ENCODE measurements at places on chromosomes 3 and 15.

DNA sequence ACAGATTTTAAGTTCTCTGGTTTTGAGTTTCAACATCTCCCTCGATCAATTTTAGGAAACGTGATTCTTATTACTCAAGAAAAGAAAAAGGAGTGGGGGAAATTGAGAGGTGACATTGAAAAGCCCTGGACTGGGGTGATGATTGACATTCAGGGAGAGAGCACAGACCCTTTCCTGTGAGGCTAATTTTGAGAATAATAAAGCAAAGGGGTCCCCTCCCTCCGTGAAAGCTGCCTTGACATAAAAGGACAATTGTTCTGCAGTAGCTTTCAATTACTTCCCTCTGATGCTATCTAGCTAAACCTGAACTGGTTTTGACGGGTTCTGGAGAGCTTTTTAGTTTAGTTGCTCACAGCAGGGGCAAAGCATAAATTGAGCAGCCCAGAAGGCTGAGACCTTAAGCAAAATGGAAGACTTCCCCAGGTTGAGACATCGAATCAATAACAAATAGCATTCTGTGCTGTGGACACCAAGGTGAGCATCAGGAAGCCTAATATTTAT is 14.4 kb upstream of the CMTM8 start:
- no peak for DNase-seq

GRCh38 chr3:122298239-122298638 is 26.8 kb upstream of the CSTA start:
- DNase-seq: no peak

- DNase-seq: no peak
These were observed 5.2 kb upstream of the ADAMTS9 start for GRCh38 chr3:64693031-64693430.

DNA sequence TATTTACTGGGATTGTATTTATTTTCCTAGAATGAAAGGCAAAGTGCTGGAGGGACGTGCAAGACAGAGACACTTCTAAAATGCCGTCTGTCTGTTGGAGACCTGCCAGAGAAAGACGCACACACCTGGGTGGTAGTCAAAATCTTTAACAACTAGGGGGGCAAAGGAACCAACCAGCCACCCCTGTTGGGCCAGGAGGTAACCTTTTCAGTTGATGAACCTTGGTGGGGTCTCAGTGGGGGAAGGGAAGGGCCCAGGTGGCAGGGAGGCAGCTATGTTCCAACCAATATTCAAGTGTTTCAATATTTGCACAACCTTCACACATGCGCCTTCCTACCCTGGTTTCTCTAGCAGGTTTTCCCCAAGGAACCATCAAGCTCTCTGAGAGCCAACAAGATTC is 99.0 kb downstream of the MEGF11 start:
- no peak for DNase-seq

DNA sequence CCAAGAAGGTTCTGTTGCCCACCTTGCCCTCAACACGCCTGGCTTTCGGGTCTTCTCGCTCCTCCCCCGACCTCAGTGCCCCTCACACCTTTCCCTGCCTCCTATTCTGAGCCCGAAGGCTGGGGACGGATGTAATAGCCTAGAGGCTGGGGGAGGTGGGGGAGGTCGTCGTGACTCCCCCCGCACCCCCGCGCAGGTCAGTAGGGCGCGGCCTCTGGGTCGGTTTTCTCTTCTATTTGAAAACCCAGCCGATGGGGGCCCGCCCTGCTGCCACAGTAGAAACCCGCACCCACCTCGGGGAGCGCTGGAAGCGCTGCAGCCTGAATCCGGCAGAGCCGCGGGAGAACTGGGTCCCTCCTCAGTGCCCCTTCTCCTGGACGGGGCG is 1.0 kb upstream of the RBPMS2 start:
- DNase-seq: no peak

GRCh38 chr15:70752193-70752635 is 11.1 kb downstream of the UACA start:
- no peak for DNase-seq

GRCh38 chr3:188683032-188683521 is 488.7 kb upstream of the TPRG1 start:
- no peak for DNase-seq

GRCh38 chr3:89212619-89213018 is 105.2 kb downstream of the EPHA3 start:
- DNase-seq: no peak

GRCh38 chr15:88623061-88623460 is 1.9 kb downstream of the AEN start:
- no peak for DNase-seq

DNA sequence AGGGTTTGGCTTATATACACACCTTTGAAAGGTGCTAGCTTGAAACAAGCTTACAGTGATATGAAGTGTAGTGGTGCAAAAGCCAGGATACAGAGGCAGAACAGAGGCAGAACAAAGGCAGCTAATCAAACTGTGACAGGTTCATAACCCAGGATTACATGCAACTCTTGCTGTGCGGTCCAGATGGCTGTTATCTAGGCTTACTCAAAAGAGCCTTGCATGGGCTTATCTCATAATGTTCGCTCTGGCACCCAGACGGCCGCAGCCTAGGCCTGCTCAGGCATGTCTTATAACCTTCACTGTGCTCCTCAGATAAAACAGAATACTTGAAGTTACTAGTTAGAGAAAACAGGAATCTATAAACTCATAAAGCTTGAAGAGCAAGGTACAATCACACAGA is 22.8 kb upstream of the NOX5 start:
- DNase-seq: no peak

- DNase-seq: no peak
These were observed 11.6 kb downstream of the TMEM212 start for GRCh38 chr3:171854649-171855305.

- DNase-seq: no peak
These were observed 13.2 kb downstream of the NSUN3 start for GRCh38 chr3:94076055-94076454.

DNA sequence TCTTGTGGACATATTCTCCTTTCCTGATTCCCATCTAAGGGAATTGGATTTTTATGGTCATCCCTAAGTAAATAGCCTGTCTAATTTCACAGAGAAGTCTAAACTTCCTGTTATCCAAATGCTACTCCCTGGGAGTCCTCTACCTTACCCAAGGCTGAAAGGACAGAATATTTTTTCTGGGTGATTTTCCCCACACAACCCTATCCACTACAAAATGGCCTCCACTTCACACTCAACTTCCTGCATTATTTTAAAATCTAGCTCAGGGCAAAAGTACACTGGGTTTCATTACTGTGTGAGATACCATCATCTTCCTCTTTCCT is 77.5 kb upstream of the ABI3BP start:
- DNase-seq: no peak

All from stimulated activated CD8-positive, alpha-beta memory T cell treated with anti-CD3 and anti-CD28 coated beads, Interleukin-7, amount 100 ng/mL, for 1 hour (primary cell).